Bronchial smooth muscle cell (primary cell): ENCODE measurements at places on chromosomes 7 and 10. TPM values are rescaled to one million over a fixed set of nuclear protein-coding genes. Genes with fewer than 3 reads are reported as not detected.

The HTR7 gene
- total RNA-seq = 2.9 and 3.3 TPM in 2 replicates

The PTPRN2 gene
- under 0.01 and 0.34 TPM in 2 replicates for total RNA-seq

The DEPP1 gene
- total RNA-seq = 24.1 and 100 TPM in 2 replicates

The CASD1 gene
- 11.2 and 11.7 TPM in 2 replicates for total RNA-seq

The MCM10 gene
- total RNA-seq = 0.34 and 1.3 TPM in 2 replicates

The TMEM229A gene
- not detected in 2 replicates for total RNA-seq

The CROT gene
- 15.3 and 25.2 TPM in 2 replicates for total RNA-seq

The CLIP2 gene
- 59.4 and 62.3 TPM in 2 replicates for total RNA-seq

The GBX1 gene
- not detected in 2 replicates for total RNA-seq

The SLC16A12 gene
- total RNA-seq = under 0.01 and 0.16 TPM in 2 replicates

The IL15RA gene
- 1.4 and 5.3 TPM in 2 replicates for total RNA-seq
